ENCODE measurements at places on chromosomes 5 and 9. TPM values are rescaled to one million over a fixed set of nuclear protein-coding genes. Genes with fewer than 3 reads are reported as not detected.

DNA sequence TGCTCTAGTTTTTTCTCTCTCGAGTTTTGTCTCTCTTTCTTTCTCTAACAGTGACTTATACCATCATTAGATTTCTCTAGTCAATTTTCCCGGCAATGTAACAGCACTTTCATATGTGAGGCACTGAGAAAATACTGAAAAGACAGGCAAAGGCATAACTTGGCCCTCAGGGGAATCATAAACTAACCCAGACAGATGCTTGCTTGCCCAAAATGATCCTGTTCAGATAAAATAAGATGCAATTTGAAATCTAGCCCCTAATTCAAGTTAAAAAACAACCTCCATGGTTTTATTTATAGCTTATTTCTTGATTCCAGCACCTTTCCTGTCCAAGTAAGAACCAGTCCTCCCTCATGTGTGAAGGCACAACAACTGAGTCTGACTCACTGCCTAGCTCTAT, 294.6 kb downstream of the GAS1 start:
- H3K4me3 ChIP-seq = no peak overlapping the region
- no peak overlapping the region for H3K27ac ChIP-seq
- no peaks in the 10 kb centered on the region for H3K36me3 ChIP-seq
- DNase-seq = no peak

DNA sequence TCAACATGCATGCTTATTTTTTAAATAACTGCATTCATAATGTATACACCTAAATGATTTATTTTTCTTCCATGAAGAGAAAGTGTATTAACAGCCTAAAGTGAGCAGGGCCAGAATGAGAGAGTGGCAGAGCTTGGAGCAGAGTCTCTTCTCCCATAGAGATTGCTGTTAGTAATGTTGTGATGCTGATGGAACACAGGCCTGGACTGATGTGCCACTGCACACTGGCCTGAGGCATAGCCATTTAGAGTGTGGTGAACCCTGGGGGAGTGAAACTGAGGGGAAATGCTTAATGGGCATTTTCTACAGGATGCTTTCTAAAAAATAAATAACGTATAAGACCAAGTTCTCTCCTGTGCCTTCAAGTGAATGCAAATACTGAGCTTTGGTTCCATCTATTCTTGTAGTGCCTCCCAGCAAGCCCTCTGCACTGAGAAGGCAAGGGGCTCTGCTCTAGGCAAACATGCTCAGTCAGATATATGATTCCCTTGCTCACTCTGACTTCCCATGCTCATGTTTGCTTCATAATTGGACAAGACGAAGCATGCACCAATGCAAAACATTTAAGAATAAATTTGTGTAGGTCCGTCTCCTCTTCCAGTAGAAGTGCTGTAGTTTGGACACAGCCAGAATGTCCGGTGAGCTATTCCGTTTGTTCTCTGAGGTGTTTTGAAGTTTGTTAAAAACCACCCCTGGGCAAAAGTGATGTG, 185.7 kb downstream of the PBX3 start:
- DNase-seq = no peak
- peaks cover 4% of the 10 kb centered on the region for H3K4me1 ChIP-seq
- H3K27me3 ChIP-seq = no peaks in the 10 kb centered on the region

GRCh38 chr5:94508461-94509148, 109.8 kb downstream of the KIAA0825 start:
- H3K4me1 ChIP-seq = peaks cover 18% of the 10 kb centered on the region
- no peak overlapping the region for H3K4me3 ChIP-seq
- DNase-seq = no peak
- no peaks in the 10 kb centered on the region for H3K36me3 ChIP-seq
- H3K27me3 ChIP-seq = no peaks in the 10 kb centered on the region

DNA sequence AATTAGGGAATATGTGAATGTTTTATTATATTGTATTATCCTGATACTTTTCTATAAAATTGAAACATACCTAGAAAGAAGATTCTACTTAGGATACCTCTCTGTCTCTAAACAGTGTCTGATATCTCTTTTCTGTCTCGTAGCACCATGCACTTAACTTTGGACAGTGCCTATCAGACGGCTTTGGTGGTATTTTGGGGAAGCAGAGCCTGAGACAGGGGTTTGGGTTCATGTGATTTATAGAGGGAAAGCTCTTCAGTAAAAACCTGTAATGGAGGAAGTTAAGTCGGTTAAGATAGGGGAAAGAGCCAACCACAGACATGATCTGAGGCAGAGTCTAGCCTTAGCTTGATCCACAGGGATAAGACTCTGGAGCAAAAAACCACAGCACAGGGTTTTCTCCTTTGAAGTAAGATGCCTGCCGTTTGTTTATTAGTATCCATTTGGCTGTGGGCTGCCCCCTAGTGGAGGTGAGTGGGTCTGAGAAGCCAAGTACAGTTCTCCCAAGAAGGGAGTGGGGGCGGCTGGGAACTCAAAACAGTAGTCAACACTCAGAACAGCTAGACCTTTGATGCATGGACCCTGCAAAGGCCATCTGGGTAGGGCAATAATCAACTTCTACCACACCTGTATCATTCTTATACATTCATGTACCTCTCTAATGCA, 141.2 kb upstream of the ASTN2 start:
- DNase-seq = no peak
- H3K4me3 ChIP-seq = no peak overlapping the region
- H3K27ac ChIP-seq = no peak overlapping the region
- no peaks in the 10 kb centered on the region for H3K36me3 ChIP-seq

DNA sequence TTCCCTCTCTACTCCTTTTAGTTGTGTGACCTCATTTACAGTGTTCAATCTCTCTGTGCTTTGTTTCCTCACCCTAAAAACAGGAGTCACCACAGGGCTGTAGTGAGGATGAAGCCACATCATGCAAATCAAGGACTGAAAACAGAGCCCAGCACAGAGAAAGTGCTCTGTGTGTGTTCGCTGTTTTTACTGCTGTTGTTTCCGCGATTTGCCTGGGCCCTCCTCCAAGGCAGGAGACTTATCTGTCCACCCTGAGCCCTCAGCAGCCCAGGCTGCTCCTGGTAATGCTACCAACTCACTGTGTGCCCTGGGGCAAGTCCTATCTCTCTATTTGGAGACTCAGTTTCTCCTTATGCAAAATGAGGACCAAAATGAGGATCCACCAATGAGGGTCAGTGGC, 87.2 kb upstream of the NEURL1B start:
- H3K4me1 ChIP-seq = peaks cover 47% of the 10 kb centered on the region
- no peaks in the 10 kb centered on the region for H3K36me3 ChIP-seq
- no peak overlapping the region for H3K4me3 ChIP-seq
- no peak overlapping the region for H3K27ac ChIP-seq
- DNase-seq = no peak

- H3K4me3 ChIP-seq = no peak overlapping the region
- no peaks in the 10 kb centered on the region for H3K27me3 ChIP-seq
- DNase-seq = no peak
- H3K36me3 ChIP-seq = peaks cover 33% of the 10 kb centered on the region
- H3K4me1 ChIP-seq = no peaks in the 10 kb centered on the region
- no peak overlapping the region for H3K27ac ChIP-seq
Measured at GRCh38 chr9:134716067-134716466, 74.5 kb downstream of the COL5A1 start.

GRCh38 chr5:32426440-32427151, 17.9 kb downstream of the ZFR start:
- no peak overlapping the region for H3K27ac ChIP-seq
- H3K27me3 ChIP-seq = no peaks in the 10 kb centered on the region
- DNase-seq = no peak

DNA sequence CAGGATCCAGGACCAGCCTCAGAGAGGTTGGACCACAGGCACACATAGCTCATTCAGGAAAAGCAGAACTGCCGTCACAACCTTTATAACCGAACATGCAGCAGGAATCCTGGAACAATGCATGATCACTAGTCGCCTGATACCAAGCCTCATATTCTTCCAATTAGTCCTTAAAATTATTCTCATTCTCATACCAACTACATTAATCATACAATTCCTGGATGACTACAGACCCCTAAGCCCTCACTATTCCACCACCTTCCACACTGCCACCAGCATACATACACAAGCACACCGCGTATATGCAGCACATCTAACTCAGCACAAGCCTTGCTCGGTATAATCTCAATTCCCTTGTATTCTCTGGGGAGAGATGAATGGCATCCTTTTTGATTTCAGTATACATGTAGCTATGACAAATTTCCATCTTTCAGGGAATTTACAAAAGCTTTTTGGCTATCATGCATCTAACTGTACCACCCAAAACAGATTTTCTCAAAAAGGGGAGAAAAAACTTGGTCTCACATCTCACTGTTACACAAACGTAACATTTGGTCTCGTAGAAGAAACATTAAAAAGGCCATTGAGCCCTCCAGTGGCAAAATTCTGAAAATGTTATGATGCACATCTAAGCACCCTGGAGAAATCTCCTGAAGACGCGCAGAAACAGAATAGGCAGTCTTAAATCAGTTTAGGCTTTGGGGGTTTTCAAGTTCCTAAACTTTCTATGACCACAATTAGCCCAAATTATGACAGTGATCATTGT, 46.2 kb downstream of the MCTP1 start:
- no peak overlapping the region for H3K27ac ChIP-seq
- no peak overlapping the region for H3K4me3 ChIP-seq
- H3K27me3 ChIP-seq = no peaks in the 10 kb centered on the region
- H3K4me1 ChIP-seq = no peaks in the 10 kb centered on the region
- DNase-seq = no peak

- peak overlapping the region; percentile 84 for H3K27ac ChIP-seq
- peaks cover 17% of the 10 kb centered on the region for H3K36me3 ChIP-seq
- H3K27me3 ChIP-seq = no peaks in the 10 kb centered on the region
- H3K4me3 ChIP-seq = no peak overlapping the region
- peaks cover 51% of the 10 kb centered on the region for H3K4me1 ChIP-seq
Measured at GRCh38 chr5:56415356-56415765, 182.2 kb upstream of the ANKRD55 start.

GRCh38 chr9:77569335-77569734, 78.8 kb downstream of the GNA14 start:
- no peak for DNase-seq
- no peaks in the 10 kb centered on the region for H3K4me1 ChIP-seq
- no peak overlapping the region for H3K27ac ChIP-seq
- peaks cover 4% of the 10 kb centered on the region for H3K27me3 ChIP-seq

DNA sequence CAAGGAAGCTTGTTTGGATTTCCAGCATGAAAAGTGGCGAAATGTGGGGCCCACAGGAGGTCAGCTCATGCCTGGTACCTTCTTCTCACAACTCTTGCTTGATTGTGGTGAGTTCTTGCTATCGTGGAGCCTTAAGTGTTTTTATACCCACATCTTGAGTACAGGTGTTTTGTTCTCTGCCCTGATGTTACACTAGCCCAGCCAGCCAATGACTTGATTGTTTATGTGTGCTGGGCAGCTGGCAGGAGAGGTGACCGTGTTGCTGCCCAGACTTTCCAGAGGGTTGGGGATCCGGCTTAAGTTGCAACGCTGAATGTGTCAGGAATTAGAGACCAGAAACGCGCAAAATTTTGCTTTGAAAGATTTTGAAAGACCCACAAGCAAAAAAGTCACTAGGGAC, 24.0 kb upstream of the TPPP start:
- H3K4me3 ChIP-seq = no peak overlapping the region
- no peak for DNase-seq
- no peaks in the 10 kb centered on the region for H3K36me3 ChIP-seq
- peaks cover 64% of the 10 kb centered on the region for H3K27me3 ChIP-seq
- no peaks in the 10 kb centered on the region for H3K4me1 ChIP-seq

GRCh38 chr5:149188383-149188782, 47.1 kb downstream of the ABLIM3 start:
- DNase-seq = no peak
- peaks cover 1% of the 10 kb centered on the region for H3K4me1 ChIP-seq
- H3K27me3 ChIP-seq = peaks cover 33% of the 10 kb centered on the region
- H3K27ac ChIP-seq = no peak overlapping the region

DNA sequence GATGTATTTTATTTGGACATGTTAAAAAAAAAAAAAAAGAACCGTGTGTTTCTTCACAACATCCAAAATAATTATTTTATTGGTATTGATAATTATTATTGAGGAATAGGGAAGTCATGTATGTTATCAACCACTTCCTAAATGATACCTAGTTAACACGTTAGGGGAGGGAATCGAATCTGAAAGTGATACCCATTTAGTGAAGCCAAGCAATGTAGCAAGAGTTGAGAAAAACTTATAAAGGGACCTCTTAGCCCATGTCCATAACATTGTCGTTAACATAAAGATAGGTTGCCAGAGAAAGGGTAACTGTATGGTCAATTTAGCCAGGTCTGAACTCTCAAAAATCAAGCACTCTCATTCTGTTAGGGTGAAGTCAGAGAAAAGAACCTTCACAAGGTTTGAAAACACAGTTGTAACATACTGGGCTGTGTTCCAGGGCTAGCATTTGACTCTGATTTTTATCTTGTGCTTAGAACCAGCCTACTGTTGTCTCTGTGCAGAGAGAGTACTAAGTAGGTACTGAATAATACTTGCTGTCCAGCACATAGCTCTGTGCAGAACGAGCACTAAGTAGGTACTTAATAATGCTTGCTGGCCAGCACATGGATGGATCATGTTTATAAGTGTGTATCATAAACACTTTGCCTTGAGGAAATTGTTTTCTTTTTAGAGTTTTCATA, 60.4 kb downstream of the GHR start:
- H3K27me3 ChIP-seq = no peaks in the 10 kb centered on the region
- no peak overlapping the region for H3K27ac ChIP-seq
- H3K4me3 ChIP-seq = no peak overlapping the region
- H3K36me3 ChIP-seq = peaks cover 5% of the 10 kb centered on the region
- peaks cover 22% of the 10 kb centered on the region for H3K4me1 ChIP-seq
- no peak for DNase-seq

The DOLPP1 gene
- 21.5 TPM for total RNA-seq

GRCh38 chr9:130815242-130815808, 19.7 kb upstream of the ABL1 start:
- no peak overlapping the region for H3K4me3 ChIP-seq
- H3K36me3 ChIP-seq = peaks cover 7% of the 10 kb centered on the region
- peak overlapping the region; percentile 90 for H3K27ac ChIP-seq
- no peaks in the 10 kb centered on the region for H3K27me3 ChIP-seq
- DNase-seq = no peak

All from mesothelial cell of epicardium (in vitro differentiated cells).